NCI-H446 (cell line): ENCODE measurements at places on chromosomes 7 and 10.

DNA sequence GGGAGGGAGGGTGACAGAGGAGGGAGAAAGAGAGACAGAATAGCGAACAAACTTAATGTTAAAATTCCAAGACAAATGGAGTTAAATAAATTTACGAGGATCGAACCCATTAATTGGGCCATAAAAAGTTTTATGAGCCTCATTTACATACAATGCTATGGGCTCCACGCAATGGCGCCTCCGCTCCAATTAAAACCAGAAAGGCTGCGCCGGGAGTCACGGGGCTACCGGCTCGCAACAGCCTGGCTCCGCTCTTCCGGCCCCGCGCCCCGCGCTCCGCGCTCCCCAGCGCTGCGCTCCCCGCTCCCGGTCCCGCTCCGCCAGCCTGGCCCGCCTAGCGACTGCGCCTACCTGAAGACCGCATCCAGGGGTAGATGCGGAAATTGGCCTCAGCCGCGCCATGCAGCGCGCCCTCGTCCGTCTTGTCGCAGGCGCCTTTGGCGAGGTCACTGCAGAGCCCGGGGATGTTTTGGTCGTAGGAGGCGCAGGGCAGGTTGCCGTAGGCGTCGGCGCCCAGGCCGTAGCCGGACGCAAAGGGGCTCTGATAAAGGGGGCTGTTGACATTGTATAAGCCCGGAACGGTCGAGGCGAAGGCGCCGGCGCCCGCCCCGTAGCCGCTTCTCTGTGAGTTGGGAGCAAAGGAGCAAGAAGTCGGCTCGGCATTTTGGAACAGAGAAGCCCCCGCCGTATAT is 513 bp downstream of the HOXA7 start:
- DNase-seq: no peak

- no peak for DNase-seq
Measured at GRCh38 chr7:34596887-34597286, 61.1 kb upstream of the NPSR1 start.

GRCh38 chr7:133931053-133931452 is 196.1 kb upstream of the LRGUK start:
- no peak for DNase-seq

DNA sequence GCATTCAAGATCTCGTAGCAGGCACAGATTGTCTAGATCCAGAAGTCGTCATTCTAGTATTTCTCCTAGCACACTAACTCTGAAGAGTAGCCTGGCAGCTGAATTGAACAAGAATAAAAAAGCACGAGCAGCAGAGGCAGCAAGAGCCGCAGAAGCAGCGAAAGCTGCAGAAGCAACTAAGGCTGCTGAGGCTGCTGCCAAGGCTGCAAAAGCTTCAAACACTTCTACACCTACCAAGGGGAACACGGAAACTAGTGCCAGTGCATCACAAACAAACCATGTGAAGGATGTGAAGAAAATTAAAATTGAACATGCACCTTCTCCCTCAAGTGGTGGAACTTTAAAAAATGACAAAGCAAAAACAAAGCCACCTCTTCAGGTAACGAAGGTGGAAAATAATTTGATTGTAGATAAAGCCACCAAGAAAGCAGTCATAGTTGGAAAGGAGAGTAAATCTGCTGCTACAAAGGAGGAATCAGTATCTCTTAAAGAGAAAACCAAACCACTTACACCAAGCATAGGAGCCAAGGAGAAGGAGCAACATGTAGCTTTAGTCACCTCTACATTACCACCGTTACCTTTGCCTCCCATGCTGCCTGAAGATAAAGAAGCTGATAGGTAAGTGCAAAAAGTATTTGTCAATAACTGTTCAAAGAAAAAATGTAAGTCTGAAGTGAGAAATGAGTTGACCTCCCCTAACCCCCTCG is 37.7 kb downstream of the CDK13 start:
- no peak for DNase-seq

GRCh38 chr7:16889851-16890415 is 8.2 kb upstream of the AGR3 start:
- DNase-seq: no peak

DNA sequence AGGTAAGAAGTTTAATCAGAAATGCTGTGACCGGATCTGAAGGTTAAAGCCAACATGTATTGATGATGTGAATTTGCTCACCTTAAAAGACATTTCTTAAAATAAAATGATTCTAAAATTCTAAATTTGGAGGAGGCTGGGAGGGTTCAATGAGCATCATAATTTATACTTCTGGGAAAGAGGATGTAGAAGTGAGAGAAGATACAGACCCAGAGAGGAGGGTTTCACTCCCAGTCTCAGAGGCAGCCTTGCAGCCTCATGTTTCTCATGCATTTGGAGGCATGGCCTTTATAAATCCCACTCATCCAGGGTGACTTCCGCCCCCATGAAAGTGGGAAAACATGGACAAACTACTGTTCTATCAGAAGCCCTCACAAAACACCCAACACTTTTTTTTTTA is 305.6 kb upstream of the PITRM1 start:
- DNase-seq: no peak

DNA sequence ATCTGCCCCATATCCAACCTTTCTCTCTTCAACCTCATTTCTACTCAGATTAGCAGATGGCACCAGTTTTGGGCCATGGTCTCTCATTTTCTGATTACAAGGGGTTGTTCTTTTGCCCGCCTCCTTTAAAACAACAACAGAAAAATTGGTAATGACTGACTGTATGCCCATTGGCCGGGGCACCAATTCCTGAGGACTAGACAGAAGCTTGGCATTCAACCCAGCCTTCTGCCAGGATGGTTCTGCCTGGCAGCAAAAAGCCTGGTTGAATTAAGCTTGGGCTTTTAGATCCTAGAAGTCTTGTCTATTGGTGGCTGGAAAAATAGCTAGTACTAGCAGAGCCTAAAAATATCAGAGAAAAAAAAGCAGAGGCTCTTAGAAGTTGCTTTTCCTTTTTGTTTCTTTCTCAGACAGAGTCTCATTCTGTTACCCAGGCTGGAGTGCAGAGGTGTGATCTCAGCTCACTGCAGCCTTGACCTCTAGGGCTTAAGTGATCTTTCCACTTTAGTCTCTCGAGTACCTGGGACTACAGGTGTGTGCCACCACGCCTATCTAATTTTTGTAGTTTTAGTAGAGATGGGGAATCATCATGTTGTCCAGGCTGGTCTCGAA is 402.6 kb downstream of the AUTS2 start:
- DNase-seq: peak; percentile 61

GRCh38 chr10:4635388-4635787 is 190.6 kb upstream of the AKR1E2 start:
- no peak for DNase-seq

DNA sequence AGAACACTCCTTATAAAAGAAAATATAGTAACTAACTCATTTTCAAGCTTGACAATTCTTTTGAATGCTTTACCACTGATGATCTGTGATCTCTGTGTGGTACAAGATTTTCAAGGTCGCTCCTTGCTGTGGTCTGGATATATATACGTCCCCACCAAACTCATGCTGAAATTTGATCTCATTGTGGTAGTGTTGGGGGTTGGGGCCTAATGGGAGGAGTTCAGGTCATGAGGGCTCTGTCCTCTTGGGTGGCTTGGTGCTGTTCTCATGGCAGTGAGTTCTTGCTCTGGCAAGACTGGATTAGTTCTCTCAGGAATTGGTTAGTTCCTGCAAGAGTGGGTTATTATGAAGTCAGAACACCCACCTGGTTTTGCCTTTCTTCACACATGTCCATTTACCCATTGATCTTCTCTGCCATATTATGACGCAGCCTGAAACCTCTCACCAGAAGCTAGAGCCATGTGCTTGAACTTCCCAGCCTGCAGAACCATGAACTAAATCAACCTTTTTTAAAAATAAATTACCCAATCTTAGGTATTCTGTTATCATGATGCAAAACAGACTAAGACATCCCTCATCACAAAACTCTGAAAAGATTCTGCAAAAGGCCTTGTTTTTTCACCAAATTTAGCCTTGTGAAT is 8.3 kb upstream of the EDRF1 start:
- no peak for DNase-seq

DNA sequence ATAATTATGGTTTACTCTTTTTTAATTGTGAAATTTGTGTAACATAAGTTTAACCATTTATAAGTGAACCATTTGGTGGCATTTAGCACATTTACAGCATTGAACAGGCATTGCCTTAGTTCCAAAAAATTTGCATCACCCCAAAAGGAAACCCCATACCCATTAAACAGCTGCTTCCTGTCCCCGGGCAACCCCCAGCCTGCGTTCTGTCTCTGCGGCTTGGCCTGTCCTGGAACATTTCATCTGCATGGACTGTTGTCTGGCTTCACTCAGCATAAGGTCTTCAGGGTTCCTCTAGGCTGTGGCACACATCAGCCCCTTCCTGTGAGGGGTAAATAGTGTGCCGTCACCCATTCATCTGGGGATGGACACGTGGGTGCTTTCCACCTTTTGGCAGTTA is 6.9 kb downstream of the RET start:
- no peak for DNase-seq

- peak; percentile 5 for DNase-seq
Measured at GRCh38 chr7:134632937-134633540, 13.6 kb upstream of the BPGM start.

- no peak for DNase-seq
Measured at GRCh38 chr7:43195768-43196167, 83.3 kb downstream of the HECW1 start.

GRCh38 chr10:78959924-78960285 is 108.9 kb upstream of the ZMIZ1 start:
- DNase-seq: no peak

DNA sequence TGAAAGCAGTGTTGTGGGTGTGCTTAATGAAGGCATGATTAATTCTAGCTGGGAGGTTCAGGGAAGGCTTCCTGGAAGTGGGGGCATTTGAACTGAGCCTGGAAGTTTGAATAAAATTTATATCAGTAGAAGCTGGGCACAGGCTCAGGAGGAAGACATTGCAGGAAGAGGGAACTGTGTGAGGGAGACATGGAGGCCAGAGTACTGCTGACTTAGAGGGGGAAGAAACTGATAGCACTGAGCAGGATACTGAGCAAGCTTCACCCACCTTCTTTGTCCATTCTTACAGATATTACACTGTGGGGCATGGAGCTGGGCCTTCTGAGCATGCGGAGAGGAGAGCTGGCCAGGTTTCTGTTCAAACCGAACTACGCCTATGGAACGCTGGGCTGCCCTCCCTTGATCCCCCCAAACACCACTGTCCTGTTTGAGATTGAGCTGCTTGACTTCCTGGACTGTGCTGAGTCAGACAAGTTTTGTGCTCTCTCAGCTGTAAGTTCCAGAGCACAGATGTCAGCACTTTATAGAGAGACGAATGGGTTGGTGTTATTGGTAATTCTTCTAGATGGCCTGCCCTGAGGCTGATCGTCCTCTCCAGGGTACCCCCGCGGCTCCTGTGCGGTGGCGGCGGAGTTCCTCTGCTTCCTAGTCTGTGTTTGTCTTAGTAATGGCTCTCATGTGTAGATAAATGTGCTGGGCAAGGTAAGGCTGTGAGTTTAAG is 2.1 kb downstream of the FKBP6 start:
- DNase-seq: no peak
